T-helper 9 cell (primary cell): ENCODE measurements at places on chromosomes 16 and 17.

- no peak for DNase-seq
Measured at GRCh38 chr17:81608605-81609004, 28.3 kb downstream of the NPLOC4 start.

DNA sequence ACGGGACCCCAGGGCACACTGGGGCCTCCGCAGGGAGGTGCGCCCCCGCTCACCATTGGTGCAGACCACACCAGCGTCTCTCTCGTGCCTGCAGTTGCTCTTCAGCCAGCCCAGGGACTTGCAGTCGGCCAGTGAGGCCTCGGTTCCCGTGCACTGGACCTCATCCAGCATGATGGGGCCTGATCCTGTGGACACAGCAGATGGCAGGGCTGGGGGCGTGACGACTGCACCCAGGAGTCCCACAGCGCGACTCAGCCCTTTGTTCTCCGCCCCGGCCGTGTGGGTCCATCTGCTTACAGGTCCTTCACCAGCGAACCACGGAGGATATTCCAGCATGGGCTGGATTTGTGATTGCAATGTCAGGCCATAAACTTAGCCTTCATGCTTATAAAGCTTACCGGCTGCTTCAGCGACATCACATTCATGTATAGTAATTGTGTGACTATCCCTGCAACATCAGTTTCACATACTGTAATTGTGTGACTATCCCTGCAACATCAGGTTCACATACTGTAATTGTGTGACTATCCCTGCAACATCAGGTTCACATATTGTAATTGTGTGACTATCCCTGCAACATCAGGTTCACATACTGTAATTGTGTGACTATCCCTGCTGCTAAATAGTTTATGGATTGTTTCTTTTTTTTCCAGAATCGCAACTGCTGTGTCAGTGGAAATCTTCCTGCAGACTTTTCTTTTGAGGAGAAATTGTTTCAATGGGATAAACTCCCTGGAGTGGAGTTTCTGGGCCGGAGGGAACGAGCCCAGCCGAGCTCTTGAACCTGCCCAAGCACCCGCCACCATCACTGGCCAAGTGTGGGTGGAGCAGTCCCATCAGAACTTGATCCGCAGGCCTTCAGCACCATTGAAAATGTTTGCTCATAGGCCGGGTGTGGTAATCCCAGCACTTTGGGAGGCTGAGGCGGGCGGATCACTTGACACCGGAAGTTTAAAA is 4.8 kb downstream of the LGALS3BP start:
- DNase-seq = no peak

DNA sequence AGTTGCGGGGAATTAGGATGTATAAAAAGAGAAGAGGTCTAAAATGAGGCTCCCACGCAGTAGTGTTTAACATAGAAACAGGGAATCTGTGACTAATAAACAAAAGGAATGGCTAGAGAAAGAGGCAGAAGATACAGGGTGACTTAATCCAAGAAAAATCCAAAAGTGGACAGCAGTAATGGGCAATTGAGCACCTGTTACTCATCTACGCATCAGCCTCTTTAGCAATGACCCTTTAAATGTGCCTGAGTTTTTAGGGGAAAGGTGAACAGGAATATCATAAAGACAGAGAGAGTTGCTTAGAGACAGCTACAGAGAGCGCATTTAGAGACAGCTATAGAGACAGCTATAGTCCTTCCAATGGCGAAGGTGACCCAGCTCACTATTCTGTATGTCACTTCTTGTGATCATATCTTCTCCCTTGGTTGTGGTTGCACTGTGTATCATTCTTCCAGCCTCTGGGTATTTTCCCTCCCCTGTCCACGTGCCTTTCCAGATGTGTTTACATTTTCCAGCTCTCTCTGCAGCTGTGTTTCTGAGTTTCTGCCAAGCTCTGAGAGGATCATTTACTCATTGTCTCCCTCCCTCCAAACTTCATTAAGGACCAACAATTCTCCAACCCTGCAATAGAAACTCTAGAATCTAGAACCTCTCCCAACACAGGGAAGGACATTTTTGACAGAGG is 61.5 kb downstream of the MYOCD start:
- DNase-seq = no peak

DNA sequence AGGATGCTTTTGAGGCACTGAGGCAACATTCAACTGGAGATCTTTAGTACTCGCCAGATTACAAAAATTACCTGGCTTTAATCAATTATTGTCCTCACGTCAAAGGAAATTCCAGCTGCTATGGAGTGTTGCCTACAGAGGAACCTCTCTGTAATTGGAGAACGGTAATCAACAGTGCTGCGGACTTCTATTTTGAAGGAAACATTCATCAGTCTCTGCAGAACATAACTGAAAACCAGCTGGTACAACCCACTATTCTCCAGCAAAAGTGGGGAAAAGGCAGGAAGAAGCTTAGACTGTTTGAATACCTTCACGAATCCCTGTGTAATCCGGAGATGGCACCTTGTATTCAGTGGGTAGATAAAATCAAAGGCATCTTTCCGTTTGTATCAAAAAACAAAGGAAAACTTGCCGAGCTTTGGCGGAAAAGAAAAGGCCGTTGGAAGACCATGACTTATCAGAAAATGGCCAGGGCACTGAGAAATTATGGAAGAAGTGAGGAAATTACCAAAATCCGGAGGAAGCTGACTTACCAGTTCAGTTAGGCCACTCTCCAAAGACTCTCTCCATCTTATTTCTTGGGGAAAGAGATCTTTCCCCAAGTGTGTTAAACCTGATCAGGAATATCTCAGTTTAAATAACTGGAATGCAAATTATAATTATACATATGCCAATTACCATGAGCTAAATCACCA is 3.0 kb downstream of the SLC35G3 start:
- DNase-seq = no peak

GRCh38 chr17:33012522-33013033 is 20.9 kb downstream of the SPACA3 start:
- DNase-seq = no peak

GRCh38 chr16:89444728-89445127 is 45.6 kb downstream of the ANKRD11 start:
- DNase-seq = no peak

DNA sequence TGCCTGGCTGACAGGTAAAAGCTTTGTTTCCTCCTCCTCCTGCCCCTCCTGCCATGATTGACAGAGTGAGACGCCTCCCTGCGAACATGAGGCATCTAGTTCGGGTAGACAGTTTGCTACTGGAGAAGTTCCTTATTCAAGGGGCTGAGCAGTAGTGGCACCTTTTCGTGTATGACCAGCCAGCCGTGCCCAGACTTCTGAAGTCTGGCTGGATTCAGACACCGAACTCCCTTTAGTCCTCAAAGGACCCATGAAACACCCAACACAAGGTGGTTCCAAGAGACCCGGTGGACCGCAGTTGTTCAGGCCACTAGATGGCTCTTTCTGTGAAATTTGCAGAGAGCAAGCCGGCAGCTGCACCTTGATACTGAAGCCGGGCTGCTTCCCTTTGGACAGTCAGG is 192.8 kb downstream of the XYLT1 start:
- no peak for DNase-seq

DNA sequence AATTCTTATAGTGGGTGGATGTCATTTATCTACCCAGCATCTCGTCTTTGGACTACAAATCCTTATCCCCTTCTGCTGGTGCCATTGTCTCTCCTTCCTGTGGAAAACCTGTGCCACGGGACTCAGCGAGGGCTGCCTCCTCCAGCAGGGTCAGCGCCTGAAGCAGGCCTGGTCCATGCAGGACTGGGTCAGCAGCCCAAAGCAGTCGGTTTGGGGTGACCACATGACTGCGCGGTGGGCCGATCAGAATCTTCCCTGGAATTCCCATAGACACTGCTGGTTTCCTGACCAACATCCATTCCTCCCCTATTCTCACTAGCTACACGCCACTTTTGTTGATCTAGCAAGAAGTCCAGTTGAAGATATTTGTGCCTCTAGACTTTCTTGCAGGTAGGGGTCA is 26.9 kb downstream of the RPRML start:
- DNase-seq = no peak

- no peak for DNase-seq
Measured at GRCh38 chr16:86951831-86952598, 365.2 kb downstream of the C16orf95 start.

DNA sequence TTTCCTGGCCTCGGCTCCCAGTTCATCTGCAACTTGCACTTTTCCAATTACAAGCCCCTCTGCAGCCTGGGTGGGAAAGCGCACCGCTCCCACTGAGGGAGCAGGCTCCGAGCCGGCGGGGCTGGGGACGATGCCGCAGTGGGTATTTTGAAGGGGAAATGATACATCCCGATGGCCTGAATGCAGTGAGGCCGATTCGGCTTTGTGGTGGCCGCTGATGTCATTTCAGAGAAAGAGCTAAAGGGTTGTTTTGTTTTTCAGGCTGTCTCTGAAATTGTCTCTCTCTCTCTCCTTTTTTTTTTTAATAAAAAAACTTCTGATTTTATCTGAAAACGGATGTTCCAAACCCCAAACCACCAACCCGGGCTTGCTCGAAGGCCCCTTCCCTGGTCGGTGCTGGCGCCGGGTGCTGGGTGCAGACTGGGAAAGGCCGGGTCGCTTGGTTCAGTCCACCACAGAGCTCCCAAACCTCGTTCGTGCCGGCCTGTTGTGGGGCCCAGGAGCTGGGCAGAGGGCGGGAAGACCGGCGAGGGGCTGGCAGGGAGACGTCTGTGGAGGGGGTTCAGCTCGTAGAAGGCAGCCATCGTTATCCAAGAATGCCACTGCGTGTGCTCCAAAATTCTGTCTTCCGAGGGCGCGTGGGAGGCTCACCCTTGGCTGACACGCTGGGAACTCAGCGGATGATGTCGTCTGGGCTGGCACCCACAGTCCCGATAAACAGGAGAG is 102.8 kb downstream of the FOXL1 start:
- DNase-seq = no peak

DNA sequence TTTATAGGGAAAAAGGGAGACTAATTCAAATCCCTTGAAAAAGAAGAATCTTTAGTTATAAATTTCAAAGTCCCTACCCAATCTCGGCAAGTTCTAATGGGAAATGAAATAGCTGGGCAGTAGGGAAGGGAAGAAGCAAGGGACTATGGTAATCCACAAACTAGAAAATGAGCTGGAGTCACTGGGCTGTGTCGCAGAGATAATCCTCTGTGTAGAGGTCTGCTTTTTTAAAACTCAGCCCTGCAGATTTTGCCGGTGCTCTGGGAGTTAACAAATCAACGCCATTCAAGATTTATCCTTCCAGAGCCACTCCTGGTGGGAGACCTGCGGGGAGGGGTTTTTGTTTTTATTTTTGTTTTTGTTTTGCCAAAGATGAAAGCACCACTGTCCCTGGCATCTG is 20.8 kb downstream of the SNX11 start:
- DNase-seq = no peak

DNA sequence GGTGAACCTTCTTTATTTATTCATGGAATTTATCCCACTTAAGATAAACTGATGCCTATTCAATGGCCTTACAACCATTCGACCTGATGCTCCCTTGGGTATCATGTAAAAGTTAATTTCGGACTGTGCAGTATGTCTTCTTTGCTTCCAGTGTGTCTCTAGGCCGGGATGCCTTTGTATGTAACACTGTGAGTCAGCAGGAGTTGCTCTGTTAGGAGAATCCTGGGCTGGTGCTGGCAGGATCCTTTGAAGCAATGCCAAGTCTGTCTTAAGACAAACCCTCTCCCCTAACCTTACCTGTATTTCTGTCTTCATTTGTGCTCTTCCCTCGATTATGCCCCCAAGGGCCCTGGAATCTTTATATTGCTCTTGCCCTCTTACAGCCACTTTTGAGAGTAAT is 37.9 kb upstream of the ABCA8 start:
- DNase-seq = no peak

- no peak for DNase-seq
Measured at GRCh38 chr16:20136446-20136968, 62.8 kb upstream of the GPR139 start.

- DNase-seq = no peak
Measured at GRCh38 chr17:72898725-72899124, 193.8 kb downstream of the SLC39A11 start.

DNA sequence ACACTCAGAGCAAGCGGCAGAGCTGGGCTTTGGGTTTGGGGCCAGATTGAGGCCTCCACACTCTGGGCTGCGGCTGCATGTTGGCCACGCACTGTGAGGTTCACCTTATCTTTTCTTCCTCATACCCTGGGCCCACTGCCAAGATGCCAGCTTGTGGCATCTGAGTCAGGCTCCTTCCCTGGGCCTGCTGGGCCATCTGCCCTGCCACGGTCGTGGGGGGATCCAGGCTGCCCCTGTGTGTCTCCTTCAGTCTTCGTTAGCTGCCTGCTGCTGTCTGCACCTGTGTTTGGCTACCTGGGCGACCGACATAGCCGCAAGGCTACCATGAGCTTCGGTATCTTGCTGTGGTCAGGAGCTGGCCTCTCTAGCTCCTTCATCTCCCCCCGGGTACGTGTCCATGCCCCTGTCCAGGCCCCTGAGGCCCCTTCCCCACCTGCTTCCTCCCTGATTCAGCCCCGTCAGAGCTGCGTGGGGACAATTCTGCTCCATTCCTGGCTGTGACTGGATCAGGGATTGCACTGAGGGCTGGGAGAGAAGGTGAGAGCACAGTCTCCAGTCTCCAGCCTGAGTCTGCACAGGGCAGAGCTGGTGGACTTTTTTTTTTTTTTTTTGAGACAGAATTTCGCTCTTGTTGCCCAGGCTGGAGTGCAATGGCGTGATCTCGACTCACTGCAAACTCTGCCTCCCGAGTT is 11.2 kb downstream of the SPNS3 start:
- no peak for DNase-seq

DNA sequence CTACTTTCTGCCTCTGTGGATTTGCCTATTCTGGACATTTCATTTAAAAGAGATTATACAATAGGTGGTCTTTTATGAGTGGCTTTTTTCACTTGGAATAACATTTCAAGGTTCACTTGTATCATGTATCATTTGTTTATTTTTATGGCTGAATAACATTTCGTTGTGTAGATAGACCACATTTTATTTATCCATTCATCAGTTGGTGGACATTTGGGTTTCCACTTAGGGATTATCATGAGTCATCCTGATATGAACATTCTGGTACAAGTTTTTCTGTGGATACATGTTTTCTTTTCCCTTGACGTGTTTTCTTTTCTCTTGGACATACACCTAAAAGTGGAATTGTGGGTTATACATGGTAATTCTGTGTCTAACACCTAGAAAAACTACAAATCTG is 25.3 kb downstream of the PRSS54 start:
- no peak for DNase-seq

- DNase-seq = no peak
Measured at GRCh38 chr16:87382023-87382785, 1.4 kb downstream of the FBXO31 start.

GRCh38 chr16:28880589-28880915 is 2.3 kb downstream of the ATP2A1 start:
- DNase-seq = no peak

GRCh38 chr16:4288148-4288921 is 15.5 kb upstream of the TFAP4 start:
- DNase-seq = peak; percentile 84

GRCh38 chr16:1331712-1332617 is 1.5 kb upstream of the BAIAP3 start:
- peak; percentile 21 for DNase-seq
